EH (cell line): ENCODE measurements at places on chromosomes 12 and 14.
A peak's percentile ranks its signal among the peaks of the same experiment; 100 is the strongest.

- no peak for DNase-seq
These were observed 30.6 kb downstream of the KCNH5 start for GRCh38 chr14:63014621-63015020.

GRCh38 chr14:26281280-26281998, 316.4 kb downstream of the NOVA1 start:
- DNase-seq, result peak; percentile 41

- no peak for DNase-seq
These were observed 36.9 kb upstream of the APPL2 start for GRCh38 chr12:105272814-105273416.

- peak; percentile 68 for DNase-seq
These were observed 70.4 kb downstream of the NCOR2 start for GRCh38 chr12:124497039-124497438.

- no peak for DNase-seq
These were observed 22.9 kb upstream of the ARL1 start for GRCh38 chr12:101430456-101430855.

DNA sequence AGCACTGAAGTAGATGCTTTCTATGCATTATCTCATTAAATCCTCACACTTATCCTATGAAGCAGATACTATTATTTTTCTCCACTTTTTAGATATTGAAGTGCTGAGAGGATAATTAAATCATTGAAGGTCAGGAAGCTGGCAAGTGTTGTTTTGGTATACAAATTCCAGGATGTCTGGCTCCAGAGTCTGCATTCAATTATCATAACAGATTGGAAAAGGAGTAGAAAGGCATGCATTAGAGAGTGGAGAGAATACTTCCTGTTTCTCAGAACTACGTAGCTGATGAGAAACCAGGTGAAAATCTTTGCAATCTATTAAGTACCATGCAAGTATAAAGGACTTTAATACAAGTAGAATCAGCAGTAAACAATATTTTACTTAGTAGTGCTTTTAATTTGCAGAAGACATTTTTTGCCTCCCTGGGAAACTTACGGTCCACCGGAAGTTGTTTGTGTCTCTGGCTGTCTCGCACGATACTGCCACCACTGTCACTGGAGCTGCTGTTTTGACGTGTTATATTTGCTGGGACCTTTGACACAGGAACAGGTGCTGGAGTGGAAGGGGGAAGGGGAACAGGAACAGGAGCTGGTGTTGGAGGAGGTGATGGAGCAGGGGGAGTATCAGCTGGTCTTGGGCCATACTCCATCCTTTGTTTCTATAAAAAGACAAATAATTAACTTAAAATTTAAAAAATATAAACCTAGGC, 158.0 kb downstream of the EPS8 start:
- DNase-seq, result peak; percentile 51

DNA sequence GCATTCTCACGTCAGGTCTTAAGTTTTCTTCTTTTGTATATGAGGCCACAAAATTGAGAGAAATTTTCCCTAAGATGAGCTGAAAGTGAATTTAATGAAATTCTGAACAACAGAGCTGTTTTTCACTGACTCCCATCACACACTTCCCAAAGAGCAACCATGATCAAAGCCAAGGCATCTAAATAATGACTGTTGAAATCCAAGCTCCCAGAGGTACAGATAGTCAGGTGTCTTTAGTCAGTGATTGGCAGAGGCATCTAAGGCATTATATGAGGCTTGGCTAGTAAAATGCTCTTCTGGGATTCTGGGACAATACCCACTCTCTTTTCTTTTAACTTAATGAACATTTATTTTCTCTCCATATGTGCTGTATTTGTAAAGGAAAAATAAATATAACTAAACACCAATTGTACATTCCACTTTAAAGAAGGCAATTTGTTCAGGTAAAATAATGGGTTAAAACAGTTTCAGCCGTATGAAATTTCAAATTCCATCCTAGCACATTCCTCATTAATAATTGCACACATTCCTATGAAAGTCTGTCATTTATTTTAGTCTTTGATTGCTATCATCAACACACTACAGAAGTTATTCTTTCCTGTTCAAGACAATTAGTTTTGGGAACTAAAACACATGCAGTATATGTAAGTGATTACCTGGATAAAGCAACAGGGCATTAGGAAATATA, 871 bp upstream of the SSTR1 start:
- DNase-seq, result peak; percentile 40

GRCh38 chr12:100842156-100842555, 47.6 kb downstream of the ANO4 start:
- DNase-seq, result no peak

DNA sequence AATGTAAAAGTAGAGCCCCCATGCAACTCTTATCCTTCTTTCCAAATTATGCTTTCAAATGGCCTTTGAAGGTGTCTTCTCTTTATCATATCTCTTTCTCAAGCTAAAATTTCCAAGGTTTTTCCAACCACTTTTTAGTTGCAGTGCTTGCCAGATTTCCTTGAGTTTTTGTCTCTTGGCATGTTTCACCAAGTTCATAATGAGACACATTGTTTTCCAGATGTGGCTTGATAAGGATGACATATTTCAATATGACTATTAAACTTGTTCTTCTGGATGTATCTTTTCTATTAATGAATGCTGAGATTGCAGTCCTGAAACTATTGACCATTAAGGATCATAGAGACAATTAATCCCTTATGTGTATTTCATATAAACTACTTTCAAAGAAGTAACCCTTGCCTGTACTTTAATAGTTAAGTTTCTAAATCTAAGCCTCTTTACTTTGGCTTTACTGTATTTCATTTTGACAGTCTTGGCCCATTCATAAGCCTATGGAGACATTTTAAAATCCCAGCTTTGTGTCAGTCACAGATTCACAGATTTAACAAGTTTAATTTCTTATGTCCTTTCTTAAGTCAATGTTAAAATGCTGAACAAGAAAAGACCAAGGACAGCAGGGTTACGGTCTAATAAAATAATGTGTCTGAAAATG, 151.5 kb downstream of the LRFN5 start:
- no peak for DNase-seq

GRCh38 chr12:130423991-130424857, 86.5 kb downstream of the PIWIL1 start:
- no peak for DNase-seq

- no peak for DNase-seq
These were observed 52.2 kb upstream of the CRACR2A start for GRCh38 chr12:3805077-3805476.

DNA sequence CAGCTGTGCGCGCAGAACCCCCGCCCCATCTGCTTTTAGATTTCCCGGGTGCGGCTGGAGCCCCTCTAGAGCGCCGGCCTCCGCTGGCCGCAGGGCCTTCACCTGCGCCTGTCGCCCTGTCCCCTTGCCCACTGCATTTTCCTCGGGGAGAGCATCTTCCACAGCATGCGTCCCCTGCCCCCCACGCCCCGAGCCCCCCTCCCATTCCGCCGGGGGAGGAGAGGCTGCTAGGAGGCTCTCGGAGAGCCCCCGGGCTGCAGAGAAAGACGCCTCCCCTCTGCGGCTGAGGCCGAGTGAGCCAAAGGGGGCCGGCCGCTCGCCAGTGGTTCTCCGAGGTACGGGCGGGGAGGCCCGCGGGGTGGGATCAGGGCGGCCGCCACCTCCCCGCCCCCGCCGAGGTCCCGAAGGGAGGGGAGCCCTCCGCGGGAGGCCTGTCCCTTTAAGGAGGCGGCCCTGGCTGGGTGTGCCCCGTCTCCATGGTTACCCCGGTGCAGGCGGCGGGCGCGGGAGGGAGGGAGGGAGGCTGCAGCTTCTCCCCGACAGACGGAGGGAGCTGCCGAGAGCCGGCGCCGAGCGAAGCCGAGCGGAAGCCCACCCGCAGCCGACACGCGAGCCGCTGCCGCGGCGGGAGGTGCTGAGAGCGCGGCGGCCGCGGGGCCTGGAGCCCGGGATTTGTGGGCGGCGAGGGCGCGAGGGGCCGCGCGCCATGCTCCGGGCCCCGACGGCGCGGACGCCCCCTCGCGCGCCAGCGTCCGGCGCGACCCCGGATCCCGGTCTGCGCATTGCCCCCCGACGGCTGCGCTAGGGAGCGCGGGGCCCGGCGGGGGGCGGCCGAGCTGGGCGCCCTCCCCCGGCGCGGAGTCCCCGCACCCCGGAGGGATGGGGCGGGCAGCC, at the start of gene KCNH3:
TSS of gene KCNH3 (plus strand) at position 521 of the 894 bp plus-strand sequence. CDS start 387 bp downstream, outside the sequence.
- peak; percentile 78 for DNase-seq

- DNase-seq, result no peak
These were observed 53.6 kb upstream of the SRSF5 start for GRCh38 chr14:69713209-69713781.

DNA sequence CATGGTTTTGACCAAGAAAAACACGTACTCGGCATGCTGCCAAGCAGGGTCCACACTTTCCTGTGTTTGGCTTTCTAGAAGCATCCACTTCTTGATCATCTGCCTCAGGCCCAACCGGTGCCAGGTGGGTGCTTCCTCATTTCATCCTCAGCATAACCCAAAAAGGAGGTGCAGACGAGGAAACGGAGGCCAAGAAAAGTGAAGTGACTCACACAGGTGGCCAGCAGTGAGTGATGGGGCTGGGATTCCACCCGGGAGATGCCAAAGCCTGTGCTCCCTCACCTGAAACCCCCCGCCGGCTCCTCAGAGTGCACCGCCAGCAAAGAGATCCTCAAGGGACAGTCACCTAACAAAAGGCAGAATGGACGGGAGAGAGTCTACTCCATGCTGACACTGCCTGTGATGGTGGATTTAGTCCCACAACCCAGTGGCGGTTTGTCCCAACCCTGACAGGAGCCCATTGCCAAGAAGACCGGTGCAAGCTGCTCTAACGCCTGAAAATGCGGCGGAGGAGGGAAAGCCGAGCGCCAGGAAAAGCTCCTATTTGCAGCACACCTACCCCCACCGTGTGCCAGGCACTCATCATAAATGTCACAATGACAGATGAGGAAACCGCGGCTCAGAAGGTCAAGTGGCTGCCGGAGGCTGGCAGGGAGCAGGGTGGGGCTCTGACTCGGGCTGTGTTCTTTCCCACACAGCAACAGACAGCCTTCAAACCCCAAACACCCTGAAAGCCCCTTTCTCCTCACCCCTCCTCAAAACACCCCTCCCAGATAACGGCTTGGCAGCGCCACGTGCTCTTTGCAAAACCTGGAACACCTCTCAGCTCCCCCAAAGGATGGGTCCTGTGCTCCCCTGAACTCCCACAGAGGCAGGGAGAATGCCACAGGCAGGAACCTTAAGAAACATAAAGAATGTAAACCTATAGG, 18.8 kb downstream of the BCL11B start:
- DNase-seq, result no peak

DNA sequence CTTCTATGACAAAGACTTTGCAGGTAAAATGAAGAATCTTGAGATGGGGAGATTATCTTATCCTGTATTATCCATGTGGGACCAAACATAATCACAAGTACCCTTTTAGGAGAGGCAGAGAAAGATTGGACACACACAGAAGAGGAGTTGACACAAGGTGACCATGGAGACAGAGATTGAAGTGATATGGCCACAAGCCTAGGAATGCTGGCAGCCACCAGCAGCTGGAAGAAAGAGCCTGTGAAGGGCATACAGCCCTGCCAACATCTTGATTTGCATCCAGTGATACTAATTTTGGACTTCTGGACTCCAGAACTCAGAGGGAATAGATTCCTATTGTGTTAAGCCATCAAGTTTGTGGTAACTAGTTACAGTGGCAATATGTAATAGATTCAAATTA, 78.1 kb downstream of the RPS29 start:
- peak; percentile 21 for DNase-seq

DNA sequence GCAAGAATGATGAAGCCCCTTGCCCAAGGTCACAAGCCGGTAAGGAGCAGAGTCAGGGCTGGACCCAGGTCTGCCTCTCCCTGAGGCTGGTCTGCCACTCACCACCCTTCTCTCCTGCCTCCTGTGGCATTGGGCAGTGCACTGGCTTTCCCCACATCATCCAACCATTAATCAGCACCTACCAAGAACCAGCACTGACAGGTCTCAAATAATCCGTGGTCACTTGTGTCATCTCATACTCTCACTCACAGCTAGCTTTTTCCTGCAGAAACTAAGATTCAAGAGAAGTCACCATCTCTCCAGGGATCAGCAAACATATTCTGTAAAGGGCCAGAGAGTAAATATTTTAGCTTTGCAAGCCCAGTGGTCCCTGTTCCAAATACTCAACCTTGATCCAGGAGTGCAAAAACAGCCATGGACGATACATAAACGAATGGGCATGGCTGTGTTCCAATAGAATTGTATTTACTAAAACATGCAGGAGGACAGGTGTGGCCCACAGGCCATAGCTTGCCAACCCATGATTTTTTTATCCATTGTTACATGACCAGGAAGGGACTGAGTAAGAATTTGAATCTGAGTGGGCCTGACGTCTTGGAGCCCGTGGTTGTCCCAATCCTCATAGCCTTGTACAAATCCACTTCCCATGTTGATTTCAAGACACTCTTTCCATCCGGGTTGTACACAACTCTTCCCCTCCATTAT, 374.2 kb downstream of the BCL11B start:
- DNase-seq, result no peak

DNA sequence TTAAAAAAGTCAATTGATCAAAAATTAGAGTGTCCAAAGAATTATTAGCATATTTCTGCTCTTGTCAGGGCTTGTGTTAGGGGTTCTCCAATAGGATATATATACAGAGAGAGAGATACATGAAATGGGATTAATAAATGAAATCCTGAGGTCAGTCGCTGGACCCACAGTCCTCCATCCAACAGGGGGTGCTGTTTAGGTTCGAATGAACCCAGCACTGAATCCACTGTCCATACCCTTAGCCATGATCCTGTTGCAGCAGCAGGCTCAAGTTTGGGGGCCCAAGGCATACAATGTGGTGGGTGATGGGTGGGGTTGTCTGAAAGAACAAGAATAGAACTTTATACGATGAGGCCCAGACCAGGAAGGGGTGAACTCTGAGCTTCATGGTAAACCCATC, 780 bp upstream of the MYO1H start:
- DNase-seq, result no peak

GRCh38 chr12:100258127-100258526, 8.8 kb downstream of the DEPDC4 start:
- DNase-seq, result no peak

GRCh38 chr14:94051115-94051514, 25.0 kb downstream of the OTUB2 start:
- DNase-seq, result peak; percentile 57

DNA sequence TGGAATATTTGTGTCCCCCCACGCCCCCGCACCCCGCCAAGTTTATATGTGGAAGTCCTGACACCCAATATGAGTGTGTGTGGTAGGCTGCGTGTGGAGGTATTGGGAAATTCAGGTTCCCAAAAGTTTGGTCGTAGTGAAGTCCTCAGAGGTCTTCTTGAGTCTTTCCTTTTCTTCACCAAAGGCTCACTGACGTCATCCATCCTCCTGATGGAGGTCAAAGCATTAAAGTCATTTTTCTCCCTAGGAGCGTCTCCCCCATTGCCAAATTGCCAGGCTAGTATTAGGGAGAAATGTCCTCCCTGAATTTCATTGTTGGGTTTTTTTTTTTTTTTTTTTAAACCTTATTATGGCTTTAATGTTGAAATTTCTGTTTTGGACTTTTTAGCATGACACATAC, 113.7 kb downstream of the RGS6 start:
- no peak for DNase-seq

- peak; percentile 64 for DNase-seq
These were observed 48.5 kb upstream of the CSRP2 start for GRCh38 chr12:76927170-76927784.
